Stomach (tissue), 19 donors: ENCODE measurements at places on chromosomes 7 and 10. TPM values are rescaled to one million over a fixed set of nuclear protein-coding genes. Genes with fewer than 3 reads are reported as not detected.

FOXI2 gene
- not detected for total RNA-seq

- no peak overlapping the region for H3K4me3 ChIP-seq
- peak; percentile 78 for DNase-seq
- H3K27me3 ChIP-seq: no peaks in the 10 kb centered on the region
- peak overlapping the region; percentile 35 for H3K27ac ChIP-seq
- peaks cover 25% of the 10 kb centered on the region for H3K4me1 ChIP-seq
These were observed 29.5 kb upstream of the ANKRD2 start for GRCh38 chr10:97543025-97543546.

DNA sequence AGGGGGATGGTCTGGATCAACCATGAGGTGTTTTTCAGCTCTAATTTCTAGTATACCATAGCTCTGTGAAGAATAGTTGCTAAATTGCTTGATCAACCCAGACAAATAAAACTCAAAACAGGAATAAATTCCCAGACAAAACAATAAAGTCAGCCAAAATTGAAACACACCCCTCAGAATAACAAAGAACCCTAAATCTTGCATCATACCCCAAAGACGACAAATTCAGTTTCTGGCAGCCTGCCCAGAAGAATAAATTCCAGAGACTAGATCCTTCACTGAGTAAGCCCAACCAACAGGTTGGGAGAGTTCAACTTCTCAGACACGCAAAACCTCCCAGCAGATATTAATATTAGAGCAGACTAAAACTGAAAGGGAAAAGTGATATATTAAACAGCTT lies 11.2 kb upstream of the SEM1 start:
- H3K27me3 ChIP-seq: peaks cover 20% of the 10 kb centered on the region
- no peak overlapping the region for H3K27ac ChIP-seq
- H3K36me3 ChIP-seq: no peaks in the 10 kb centered on the region
- H3K4me3 ChIP-seq: no peak overlapping the region
- H3K4me1 ChIP-seq: no peaks in the 10 kb centered on the region

- no peak for DNase-seq
- no peak overlapping the region for H3K4me3 ChIP-seq
- H3K27me3 ChIP-seq: no peaks in the 10 kb centered on the region
- H3K4me1 ChIP-seq: no peaks in the 10 kb centered on the region
These were observed 320.7 kb upstream of the MAGI2 start for GRCh38 chr7:79774150-79774549.

- H3K4me1 ChIP-seq: no peaks in the 10 kb centered on the region
- H3K4me3 ChIP-seq: no peak overlapping the region
- no peaks in the 10 kb centered on the region for H3K36me3 ChIP-seq
- peaks cover 95% of the 10 kb centered on the region for H3K27me3 ChIP-seq
- peak; percentile 14 for DNase-seq
These were observed 8.3 kb downstream of the FGF8 start for GRCh38 chr10:101767600-101767945.

DNA sequence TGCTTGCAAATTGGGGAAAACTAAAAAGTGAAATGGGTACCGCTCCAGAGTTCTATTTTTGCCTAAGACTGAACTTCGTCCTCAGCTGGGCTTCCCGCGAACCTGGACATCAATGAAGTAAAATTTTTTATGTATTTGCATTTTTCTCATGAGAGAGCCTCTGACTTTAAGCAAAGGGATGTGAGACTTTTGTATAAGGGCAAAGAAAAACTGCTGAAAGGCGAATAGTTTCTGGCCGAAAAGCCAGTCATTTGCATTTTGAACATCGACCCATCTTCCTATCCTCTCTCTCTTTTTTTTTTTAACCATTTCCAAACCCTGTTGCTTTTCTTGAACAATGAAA lies 573 bp downstream of the PMPCB start:
- no peak for DNase-seq
- peak overlapping the region; percentile 86 for H3K27ac ChIP-seq

DNA sequence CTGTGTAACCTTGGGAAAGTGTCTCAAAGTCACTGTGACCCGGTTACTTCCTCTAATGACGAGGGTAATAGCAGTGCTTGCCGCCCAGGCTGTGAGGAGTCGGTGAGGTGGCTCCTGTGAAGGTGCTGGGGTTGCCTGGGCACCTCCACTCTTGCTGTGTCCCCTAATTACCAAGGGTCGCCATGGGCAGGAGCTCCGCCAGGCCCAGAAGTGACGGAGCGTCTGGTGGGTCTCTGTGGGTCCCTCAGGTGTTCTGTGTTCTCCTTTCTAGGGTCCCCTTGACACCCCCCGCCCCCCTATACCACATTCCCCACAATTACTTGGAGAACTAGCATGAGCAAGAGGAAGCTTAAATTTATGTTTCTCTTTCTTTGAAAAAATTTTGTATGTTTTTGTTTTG lies 161.5 kb downstream of the WDR37 start:
- H3K36me3 ChIP-seq: no peaks in the 10 kb centered on the region
- no peak overlapping the region for H3K4me3 ChIP-seq
- no peaks in the 10 kb centered on the region for H3K27me3 ChIP-seq
- no peaks in the 10 kb centered on the region for H3K4me1 ChIP-seq
- DNase-seq: no peak
- H3K27ac ChIP-seq: no peak overlapping the region

- no peak overlapping the region for H3K4me3 ChIP-seq
- H3K27ac ChIP-seq: peak overlapping the region; percentile 63
- DNase-seq: no peak
- peaks cover 85% of the 10 kb centered on the region for H3K4me1 ChIP-seq
- no peaks in the 10 kb centered on the region for H3K27me3 ChIP-seq
These were observed 36.3 kb downstream of the PLAC9 start for GRCh38 chr10:80168679-80169380.

- no peaks in the 10 kb centered on the region for H3K27me3 ChIP-seq
- H3K27ac ChIP-seq: no peak overlapping the region
- no peak overlapping the region for H3K4me3 ChIP-seq
- no peak for DNase-seq
- H3K4me1 ChIP-seq: no peaks in the 10 kb centered on the region
These were observed 222.7 kb upstream of the C7orf33 start for GRCh38 chr7:148367731-148368475.
